ENCODE measurements at places on chromosomes 11 and 22. TPM values are rescaled to one million over a fixed set of nuclear protein-coding genes. Genes with fewer than 3 reads are reported as not detected.
A peak's percentile ranks its signal among the peaks of the same experiment; 100 is the strongest.

Gene P2RX3
- not detected for total RNA-seq

Gene ACR
- total RNA-seq, result not detected

Gene MAPK11
- 9.3 TPM for total RNA-seq

Gene MS4A8
- total RNA-seq, result not detected

Gene KCTD14
- not detected for total RNA-seq

Gene PLEKHB1
- 21.3 TPM for total RNA-seq

Gene DDX25
- total RNA-seq, result not detected

Gene SLC15A3
- total RNA-seq, result 1.0 TPM

Gene YPEL1
- 8.9 TPM for total RNA-seq

Gene TP53AIP1
- total RNA-seq, result not detected

Gene C11orf91
- not detected for total RNA-seq

- no peak for DNase-seq
Observed at GRCh38 chr11:57325735-57326048, 940 bp upstream of the TNKS1BP1 start.

GRCh38 chr11:128146926-128147605, 440.3 kb downstream of the ETS1 start:
- DNase-seq, result no peak

DNA sequence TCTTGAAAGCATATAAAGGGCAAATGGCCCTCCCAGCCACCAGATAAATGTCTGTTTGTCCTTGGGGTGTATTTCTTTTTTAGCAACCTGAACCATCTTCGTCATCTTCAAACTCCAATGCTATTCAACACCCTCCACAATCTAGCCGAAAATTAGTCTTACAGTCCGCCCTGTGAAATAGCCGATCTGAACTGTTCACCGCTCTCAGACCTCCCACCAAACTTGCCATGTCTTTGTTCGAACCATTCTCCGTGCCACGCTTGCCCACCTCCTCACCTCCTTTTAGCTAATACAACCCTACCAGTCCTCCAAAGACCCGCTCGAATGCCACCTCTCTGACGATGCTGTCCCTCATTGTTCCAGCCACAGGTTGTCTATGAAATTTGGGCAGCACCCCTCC, 46.0 kb downstream of the SC5D start:
- DNase-seq, result no peak

DNA sequence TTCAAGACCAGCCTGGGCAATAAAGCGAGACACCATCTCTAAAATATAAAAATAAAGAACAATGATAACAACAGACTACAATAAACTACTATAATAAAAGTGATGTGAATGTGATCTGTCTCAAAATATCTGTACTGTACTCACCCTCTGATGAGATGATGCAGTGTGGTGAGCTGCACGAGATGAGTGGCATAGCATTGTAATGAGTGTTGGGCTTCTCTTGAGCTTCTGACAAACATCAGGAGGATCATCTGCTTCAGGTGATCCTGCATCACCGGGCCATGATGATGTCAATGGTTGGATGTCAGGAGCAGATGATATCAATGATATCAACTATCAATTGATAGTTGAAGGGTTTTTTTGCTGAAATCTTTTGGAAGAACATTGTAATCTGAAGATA, 52.4 kb upstream of the INCENP start:
- DNase-seq, result no peak

- no peak for DNase-seq
Observed at GRCh38 chr11:102196816-102197215, 86.6 kb downstream of the YAP1 start.

- DNase-seq, result no peak
Observed at GRCh38 chr11:112928136-112928535, 33.1 kb upstream of the NCAM1 start.

DNA sequence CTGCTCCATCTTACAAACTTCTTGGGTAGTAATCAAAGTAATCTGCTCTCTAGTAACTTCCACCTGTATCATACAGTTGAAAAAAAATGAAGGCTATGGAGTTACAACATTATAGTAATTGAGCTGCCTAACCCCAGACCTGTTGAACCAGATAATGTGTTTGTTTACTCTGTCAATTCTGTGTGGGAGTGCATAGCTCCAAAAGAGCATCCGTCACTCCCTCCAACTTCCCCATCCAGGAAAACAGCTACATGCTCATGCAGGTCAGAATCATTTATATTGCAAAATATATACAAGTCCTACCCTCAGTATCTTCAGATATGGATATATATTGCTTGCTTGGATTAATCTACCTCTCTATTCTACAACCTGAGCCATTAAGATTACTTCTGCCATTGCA, 244.0 kb upstream of the ANO5 start:
- no peak for DNase-seq

GRCh38 chr11:10633261-10633660, 60.3 kb downstream of the IRAG1 start:
- DNase-seq, result no peak

DNA sequence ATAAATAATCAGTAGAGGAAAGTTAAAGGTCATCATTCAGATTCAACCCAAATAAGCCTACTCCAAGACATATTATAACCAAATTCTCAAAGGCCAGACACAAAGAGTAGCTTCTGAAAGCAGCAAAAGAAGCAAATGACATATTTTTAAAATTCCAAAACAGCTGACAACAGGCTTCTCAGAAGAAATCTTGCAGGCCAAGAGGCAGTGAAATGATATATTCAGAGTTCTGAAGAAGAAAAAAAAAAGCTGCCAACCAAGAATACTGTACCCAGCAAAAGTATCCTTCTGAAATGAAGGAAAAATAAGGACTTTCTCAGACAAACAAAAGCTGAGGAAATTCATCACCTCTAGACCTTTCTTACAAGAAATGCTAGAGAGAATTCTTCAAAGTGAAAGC, 787.1 kb upstream of the TENM4 start:
- DNase-seq, result no peak

DNA sequence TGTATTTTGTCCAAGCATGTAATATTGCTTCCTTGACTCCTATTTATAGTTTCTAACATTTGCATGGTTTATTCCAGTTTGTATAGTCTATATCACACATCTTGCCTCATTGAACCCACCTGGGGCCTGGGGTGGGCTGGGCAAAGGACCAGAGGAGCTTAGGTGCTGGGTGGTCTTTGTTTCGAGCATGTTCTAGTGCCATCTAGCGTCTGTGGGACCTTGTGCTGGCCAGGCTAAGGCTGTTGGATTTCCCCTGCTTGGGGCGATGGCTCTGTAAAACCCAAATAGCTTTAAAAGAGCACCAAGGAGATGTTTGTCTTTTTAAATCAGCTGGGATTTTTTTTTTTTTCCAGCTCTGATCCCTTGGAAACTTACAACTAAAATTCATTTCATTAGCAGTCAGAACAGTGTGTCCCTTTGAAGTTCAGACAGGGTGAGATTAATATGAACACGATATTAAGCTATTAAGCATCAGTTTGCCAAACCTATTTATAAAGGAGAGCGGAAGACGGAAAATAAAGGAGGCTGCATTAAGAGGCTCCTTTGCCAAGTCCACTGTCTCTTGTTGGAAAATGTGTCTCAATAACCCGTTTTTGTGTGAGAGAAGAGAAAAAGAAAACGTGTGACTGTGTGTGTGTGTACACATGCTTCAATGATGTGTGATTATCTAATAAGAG, 157.4 kb downstream of the COMMD9 start:
- peak; percentile 8 for DNase-seq

GRCh38 chr11:12642806-12643428, 31.3 kb upstream of the TEAD1 start:
- DNase-seq, result no peak

GRCh38 chr11:73292525-73292894, 15.6 kb upstream of the ARHGEF17 start:
- no peak for DNase-seq

DNA sequence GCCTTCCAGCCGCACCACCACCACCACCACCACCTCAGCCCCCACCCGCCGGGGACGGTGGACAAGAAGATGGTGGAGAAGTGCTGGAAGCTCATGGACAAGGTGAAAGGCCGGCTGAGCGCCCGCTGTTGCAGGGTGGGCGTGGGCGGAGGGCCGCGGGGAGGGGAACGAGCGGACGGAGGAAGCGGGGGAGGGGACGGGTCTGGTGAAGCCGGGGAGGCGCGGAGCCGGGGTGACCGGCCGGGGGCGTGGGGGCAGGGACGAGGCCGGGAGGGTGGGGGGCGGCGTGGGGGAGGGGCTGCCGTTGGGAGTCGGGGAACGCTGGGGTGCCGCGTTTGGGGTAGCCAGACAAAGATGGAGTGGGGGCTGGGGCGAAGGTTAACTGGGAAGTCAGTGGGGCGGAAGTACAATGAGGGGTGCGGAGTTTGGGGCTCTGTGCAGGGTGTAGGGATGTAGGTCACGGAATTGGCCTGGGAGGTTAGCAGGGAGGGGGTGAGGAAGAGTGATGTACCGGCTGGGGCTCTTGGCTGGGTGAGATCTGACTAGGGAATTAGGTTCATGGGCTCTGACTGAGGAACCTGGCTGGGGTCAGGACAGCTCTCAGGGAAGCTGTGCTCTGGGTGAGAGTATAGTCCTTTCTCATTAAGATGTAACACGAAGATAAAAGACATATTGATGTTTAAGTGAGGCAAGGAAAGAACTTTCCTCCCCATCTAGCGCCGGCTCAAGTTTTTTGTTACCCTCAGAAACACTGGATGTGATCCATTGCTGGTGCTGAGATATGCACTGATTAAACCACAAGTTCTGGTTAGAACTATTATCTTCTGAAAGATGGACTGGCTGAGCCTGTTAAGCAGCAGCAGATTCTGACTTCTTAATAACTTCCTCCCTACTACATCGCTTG, 624 bp downstream of the CBL start:
- peak; percentile 53 for DNase-seq

GRCh38 chr11:27290261-27291050, 72.6 kb downstream of the CCDC34 start:
- no peak for DNase-seq

GRCh38 chr11:120605469-120605868, 93.9 kb downstream of the GRIK4 start:
- no peak for DNase-seq

DNA sequence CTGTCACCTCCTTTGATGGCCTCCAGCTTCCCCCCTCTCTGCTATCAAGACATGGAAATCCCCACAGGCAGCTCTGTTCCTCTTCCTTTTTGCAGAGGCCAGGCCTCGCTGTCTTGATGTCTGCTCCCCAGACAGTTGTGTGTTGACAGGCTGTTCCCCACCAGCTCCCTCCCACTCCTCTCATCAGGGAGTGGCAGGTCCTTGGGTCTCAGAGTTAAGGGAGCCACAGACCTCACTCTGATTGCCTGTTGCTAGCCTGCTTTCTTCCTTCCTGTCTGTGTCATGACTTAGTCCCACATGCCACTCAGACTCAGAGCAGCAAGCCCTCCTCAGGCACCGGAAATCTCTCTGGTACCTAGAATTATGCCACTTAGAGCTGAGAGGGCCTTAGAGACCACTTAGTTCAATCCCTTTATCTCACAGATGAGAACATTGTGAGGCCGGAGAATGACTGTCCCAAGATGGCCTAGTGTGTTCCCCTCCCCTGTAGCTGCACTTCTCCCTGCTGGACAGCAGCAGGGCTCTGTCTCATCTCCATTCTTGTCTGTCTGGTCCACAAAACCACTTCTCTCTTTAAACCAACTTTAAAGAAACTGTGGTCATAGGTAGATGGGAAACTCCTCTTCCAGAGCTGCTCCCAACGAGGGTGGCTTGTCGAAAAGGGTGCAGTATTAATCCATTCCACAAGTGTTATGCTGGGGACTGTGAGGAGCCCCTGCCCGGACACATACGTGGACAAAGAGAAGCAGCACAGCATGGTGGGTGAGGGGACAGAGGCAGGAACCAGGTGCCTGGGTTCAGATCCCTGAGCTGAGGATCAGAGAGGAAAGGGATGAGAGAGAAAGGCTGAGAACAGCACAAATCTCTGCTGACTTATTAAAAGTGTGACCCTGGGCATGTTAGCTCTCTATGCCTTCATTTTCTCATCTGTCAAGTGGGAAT, 4.2 kb downstream of the AMPD3 start:
- peak; percentile 90 for DNase-seq

DNA sequence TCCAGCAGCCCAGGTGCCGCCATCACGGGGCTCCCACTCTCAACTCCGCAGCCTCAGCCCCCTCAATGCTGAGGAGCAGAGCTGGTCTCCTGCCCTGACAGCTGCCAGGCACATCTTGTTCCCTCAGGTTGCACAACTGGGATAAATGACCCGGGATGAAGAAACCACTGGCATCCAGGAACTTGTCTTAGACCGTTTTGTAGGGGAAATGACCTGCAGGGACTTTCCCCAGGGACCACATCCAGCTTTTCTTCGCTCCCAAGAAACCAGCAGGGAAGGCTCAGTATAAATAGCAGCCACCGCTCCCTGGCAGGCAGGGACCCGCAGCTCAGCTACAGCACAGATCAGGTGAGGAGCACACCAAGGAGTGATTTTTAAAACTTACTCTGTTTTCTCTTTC, at the start of gene SAA1:
Gene SAA1, plus strand, starts transcription at position 316 of the 400 bp plus-strand sequence. CDS start 624 bp downstream, outside the sequence.
- DNase-seq, result no peak

DNA sequence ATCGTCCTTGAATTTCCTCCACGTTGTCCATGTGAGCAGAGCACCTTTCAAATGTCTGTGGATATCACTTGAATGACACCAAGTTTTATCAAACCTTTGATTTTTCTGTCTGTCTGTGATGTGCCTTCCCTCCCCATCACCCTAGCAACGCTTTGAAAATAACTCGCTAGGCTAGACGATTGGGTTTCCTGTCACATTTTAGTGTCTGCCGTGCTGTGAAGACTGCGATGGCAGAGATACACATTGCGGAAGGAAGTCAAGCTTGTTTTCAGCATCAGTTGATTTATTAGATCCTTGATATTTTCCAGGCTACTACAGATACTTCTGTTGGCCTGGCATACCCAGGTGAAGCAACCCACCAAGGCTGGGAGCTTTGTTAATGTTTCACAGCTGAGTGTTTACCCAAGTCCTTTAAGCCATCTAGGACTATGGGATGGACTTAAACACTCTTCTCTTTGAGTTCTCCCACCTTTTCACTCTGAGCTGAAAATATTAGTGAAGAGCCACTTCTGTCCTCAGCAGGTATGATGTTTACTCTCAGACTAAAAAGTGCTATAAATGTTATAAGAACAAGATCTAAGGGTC, 93.6 kb upstream of the CD44 start:
- peak; percentile 93 for DNase-seq

DNA sequence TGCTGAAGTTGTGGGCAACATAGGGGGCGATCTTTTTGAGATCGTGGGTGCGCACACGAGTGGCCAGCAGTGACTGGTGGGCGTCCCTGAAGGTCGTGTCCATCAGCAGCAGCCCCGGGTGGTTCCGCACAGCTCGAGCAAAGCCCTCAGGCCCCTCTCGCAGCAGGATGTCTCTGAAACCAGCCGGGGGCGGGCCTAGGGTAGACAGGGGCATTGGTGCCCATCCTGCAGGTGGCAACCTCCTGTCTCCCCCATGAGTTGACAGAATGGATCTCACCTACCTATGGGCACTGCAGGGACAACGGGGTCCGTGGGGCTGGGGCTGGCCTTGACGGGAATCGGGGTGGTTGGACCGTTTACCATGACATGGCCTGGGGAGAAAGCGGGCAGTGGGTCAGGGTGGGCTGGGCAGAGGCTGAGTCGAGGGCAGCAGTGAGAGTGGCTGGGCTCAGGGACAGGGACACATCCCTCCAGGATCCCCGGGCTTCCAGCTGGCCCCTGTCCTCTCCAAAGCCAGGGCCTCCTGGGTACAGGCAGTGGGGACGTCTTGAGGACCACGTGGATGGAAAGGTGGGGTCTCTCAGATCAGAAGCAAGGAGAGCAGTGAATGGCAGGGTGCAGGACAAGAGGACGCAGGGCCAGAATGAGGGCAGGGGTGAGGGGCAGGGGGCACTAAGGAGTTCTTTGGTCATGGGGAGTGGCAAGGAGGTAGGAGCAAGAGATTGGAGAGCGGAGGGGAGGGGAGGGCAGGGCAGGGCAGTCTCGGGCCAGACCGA, 4.2 kb upstream of the LRFN4 start:
- no peak for DNase-seq

GRCh38 chr11:27646051-27646818, 54.0 kb downstream of the BDNF start:
- no peak for DNase-seq

All from CD4-positive, CD25-positive, alpha-beta regulatory T cell (primary cell).